ENCODE measurements at places on chromosomes 16 and 17.

- DNase-seq = no peak
Measured at GRCh38 chr17:75152922-75153779, 1.2 kb downstream of the JPT1 start.

DNA sequence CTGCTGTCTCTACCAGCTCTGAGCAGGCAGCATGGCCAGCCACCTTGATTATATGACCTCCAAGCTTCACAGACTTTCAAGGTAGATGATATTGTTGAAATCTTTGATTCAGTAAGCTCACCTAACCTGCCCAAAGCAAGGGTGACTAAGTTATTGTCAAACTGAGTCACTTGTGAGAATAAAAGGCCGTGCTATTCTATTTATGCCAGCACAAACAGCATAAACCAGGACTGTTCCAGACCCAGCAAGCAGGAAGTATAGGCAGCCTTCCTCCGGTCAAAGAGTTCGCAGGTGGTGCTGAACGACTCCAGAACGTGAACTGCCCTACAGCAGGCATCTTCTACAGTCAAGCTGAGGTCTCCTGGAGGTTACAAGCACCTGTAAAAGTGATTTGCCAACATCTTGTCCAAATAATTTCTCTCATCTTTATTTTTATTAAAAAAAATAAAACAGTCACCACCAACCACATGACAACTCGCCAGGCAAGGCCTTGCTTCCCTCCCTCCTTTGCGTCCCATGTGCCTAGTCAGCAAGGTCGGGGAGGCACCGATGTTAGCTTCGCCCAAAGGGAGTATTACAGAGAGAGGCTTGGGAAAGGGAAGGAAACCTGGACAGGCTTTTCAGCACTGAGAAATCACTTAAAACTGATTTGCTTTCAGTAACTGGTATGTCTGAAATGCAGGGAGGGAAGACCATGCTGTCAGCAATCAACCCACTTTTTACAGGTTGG is 10.8 kb downstream of the ARL2BP start:
- DNase-seq = no peak

- DNase-seq = no peak
Measured at GRCh38 chr16:66522816-66523590, 26.9 kb downstream of the TK2 start.

- DNase-seq = no peak
Measured at GRCh38 chr16:1647856-1648255, 30.2 kb upstream of the JPT2 start.

DNA sequence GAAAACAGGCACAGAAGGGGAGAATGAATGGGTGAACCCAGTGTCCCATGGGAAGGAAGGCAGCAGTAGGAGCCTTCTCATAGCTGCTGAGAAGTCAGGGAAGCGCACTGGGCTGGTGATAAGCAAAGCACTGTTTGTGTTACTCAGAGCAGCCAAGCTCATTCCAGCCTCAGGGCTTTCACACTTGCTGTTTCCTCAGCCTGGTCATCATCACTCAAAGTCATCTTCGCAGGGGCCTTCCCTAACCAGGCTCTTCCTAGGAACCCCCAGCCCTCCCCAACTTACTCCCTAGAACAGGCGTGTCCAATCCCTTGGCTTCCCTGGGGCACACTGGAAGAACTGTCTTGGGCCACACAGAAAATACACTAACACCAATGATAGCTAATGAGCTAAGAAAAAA is 32.1 kb upstream of the LONP2 start:
- no peak for DNase-seq

DNA sequence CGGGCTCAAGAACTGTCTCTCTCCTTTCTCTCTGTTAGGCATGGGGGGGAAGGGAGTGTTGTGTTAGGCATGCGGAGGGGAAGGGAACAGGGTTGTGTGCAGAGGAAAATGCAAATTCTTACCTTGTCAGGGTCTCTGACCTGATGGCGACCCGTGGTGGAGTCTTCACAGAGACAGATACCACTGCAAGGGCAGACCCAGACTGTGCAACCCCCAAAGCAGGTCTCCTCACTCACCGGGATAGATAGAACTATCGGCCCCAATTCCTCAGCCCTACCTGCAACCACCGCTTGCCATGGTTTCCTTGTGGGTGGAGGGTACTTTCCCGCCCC is 9.6 kb upstream of the MPP2 start:
- no peak for DNase-seq

DNA sequence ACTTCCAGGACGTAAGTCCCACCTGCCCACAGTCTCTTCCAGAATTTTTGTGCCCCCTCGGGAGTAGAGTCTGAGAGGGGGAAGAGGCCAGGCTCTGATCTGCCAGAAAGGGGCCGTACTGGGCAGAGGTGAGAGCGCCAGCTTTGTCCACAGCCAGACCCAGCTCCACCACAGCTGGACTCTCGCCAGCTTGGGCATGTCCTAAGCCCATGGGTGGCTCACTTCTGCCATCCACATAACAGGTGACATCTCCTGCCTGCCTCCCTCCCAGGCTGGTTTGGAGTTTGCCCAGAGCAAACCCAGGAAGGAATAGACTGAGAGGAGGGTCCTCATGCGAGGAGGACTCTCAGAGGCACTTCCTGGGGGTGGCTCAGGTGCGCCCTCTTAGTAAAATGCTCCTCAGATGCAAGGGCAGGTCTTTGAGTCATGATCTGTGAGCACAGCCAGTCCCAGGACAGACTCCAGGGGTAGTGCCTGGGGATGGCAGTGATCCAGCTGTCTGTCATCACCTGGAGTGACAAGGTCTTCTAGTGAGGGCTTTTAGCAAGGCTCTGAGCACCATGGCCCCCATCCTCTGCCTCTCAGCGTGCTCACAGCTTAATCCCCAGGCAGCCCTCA is 89.2 kb downstream of the AMFR start:
- no peak for DNase-seq
